ENCODE measurements at places on chromosomes 5 and 9.

GRCh38 chr5:127892467-127893207, 189.4 kb downstream of the CCDC192 start:
- no peak for DNase-seq

- DNase-seq = no peak
Observed at GRCh38 chr9:110041452-110041851, 166.5 kb downstream of the C9orf152 start.

- DNase-seq = no peak
Observed at GRCh38 chr9:38017885-38018186, 51.2 kb downstream of the SHB start.

- DNase-seq = peak; percentile 30
Observed at GRCh38 chr5:163910226-163910625, 404.8 kb downstream of the MAT2B start.

DNA sequence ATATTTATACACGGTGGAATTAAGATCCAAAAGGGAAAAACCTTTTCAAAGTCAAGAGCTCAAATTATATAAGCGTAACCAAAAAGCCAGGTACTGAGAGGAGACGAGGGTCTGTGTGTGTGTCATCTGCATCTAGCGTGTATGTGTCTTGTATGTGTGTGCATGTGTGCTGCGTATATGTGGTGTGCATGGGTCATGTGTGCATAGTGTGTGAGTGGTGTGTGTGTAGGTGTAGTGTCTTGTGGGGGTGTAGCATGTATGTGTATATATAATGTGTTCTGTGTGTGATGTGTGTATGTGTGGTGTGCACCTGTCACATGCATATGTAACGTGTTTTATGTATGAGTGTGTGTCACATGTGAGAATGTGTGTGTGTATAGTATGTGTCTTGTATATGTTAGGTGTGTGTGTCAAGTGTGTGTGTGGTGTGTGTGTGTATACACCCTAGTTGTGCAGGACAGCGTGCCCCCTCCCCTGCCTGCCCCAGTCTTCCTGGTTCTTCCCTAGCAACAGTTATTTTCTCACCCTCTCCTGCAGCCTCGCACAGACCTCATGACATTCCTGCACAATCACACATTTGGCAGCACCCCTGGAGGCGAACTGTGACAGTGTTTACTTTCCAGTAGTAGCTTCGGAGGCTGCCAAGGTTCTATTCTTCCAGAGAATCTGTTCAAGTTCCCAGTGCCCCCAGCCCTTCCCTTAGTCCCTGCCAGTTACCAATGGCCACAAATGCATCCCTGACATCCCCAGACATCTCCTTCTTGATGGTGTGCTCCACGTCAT, 27.1 kb upstream of the TNIP1 start:
- DNase-seq = no peak

DNA sequence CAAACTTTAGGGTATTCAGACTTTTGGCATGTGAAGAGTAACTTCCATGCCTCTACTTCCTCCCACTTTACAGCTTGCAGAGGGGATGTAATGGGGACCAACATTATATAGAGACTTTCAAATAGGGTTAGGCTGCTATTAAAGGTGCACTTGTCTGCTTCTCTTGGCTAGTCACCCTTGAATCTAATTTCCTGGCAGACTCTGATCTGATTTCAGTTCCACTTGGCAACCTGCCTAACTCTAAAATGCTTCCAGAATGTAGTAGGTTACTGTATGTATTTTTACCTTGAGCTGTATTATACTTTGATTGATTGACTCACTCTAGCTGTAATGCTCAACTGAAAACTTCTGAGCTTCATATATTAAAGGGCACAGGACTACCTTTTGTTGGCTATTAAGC, 693.4 kb downstream of the KCTD16 start:
- DNase-seq = no peak

- DNase-seq = peak; percentile 62
Observed at GRCh38 chr5:138028971-138029365, 3.9 kb downstream of the FAM13B start.

DNA sequence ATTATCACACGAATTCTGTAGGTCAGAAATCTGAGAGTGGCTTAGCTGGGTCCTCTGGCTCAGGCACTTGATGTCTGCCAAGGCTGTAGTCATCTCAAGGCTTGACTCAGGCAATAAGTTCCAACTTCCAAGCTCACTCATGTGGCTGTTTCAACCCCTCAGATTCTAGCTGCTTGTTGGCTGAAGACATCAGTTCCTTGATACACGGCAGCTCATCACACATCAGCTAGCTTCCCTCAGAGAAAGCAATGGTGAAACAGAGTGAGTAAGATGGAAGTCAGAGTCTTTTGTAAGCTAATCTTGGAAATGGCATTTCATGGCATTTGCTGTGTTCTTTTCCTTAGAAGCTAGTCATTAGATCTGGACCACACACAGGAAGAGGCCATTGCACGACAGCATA, 204.2 kb upstream of the PTGER4 start:
- DNase-seq = no peak

GRCh38 chr5:115702025-115702424, 76.2 kb upstream of the TMED7 start:
- DNase-seq = no peak

- DNase-seq = peak; percentile 63
Observed at GRCh38 chr9:5052838-5053237, 67.8 kb downstream of the JAK2 start.

DNA sequence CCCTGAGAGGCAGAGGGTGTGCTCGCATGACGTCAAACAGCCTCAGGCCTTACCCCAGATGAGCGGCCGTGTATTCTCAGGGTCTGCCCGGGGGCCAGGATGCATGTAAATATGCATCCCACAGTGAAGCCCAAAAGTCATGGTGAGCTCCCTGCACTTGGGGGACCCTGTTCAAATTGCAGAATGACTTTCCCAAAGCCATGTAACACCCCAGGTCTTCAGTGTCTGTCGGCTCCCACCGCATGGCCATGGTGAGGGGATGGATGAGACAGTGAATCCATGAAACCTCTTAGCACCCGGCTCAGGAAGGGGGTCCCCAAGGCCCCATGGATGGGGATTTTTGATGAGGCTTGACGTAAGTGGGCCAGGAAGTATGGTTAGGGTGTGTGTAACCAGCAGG, 9.3 kb upstream of the COL5A1 start:
- no peak for DNase-seq

GRCh38 chr5:54905246-54905795, 80.1 kb downstream of the ESM1 start:
- no peak for DNase-seq

- no peak for DNase-seq
Observed at GRCh38 chr5:141186897-141187512, at the start of gene PCDHB9. TSS of gene PCDHB9 (plus strand) at chr5:141187161. CDS start at chr5:141187319, 158 bp downstream.

DNA sequence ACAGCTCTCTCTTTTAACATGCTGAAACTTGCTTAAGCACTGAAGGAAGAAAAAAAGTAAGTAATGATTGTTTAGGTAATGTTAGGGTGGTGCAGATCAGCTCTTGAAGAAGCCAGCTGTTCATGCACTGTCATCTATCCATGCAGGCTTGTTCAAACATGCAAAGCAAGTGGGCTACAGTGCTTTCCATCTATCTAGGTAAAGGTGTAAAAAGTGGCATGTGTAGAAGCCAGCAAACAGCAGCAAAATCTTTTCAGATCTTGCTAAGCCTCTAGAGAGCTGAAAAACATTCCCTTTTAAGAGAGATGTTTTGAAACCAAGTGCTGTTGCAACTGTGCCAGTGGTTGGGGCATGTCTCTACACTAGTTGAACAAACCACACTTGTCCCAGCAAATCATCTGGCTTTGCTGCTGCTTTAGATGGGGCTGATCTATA, 214.4 kb downstream of the EFNA5 start:
- DNase-seq = no peak

GRCh38 chr5:127358740-127359139, 68.1 kb downstream of the MEGF10 start:
- no peak for DNase-seq

DNA sequence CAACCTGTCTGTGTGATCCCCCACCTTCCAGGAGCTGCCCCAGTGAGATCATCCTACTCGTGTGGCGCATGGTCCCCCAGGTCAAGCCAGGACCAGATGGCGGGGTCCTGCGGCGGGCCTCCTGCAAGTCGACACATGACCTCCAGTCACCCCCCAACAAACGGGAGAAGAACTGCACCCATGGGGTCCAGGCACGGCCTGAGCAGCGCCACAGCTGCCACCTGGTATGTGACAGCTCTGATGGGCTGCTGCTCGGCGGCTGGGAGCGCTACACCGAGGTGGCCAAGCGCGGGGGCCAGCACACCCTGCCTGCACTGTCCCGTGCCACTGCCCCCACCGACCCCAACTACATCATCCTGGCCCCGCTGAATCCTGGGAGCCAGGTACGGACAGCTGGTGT, 43.7 kb downstream of the RGS3 start:
- no peak for DNase-seq

- peak; percentile 65 for DNase-seq
Observed at GRCh38 chr5:143418140-143418866, 14.8 kb upstream of the NR3C1 start.

- peak; percentile 43 for DNase-seq
Observed at GRCh38 chr5:141878186-141878710, at the start of gene PCDH1. TSS of gene PCDH1 (minus strand) at chr5:141878410. CDS start at chr5:141878262, 148 bp downstream.

DNA sequence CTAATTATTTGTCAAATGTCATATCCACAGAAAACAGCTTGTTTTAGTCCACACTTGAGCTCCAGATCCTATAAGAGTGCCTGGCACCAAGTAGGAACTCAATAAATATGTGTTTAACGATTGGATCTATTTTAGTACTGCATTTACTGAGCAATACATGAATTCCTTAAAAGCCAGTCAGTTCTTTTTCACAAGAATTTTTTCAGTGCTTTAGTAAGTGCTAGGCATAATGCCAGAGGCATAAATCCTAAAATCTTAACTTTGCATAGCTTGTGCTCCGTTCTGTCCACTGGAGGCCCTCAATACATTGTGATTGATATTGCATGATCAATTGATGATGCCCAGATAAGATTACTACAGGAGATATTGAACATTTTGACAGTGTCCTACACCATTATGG, 67.3 kb upstream of the PCSK5 start:
- no peak for DNase-seq

DNA sequence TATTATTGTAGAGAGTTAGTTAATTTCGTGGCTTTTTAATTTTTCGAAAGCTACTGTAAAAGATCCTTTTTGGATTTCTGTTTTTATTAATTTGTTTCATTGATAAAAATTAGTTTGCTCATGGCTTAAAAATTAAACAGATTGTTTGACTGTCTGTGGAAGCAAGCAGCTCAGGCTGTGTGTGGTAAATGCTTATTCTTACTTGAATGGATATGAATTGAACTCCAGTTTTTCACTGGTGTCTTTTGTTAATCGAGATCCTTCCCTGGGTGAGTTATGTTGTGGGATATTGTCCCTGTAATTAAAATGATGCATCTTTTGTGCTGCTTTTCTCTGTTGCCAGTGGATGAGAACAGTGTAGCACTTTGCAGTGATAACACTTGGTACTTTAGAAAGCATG, 75.3 kb downstream of the PIK3R1 start:
- DNase-seq = no peak

DNA sequence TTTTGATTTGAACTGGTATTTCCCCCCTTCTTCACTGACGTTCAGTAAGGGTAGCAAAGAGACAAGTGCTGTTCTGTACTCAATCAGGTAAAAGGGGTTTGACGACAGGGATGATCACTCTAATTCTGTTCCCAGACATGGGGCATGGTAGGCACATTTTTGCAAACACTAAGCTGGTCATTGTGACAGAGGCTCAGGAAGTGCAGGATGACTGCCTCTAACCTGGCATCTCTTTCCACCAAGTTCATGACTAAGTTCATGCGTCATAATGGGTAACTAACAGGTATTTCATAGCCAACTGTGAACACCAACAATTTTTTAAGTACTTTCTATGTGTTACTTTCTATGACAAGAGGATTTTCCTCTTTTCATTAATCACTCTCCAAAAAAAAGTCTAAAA, 166.5 kb downstream of the MAPKAP1 start:
- no peak for DNase-seq

DNA sequence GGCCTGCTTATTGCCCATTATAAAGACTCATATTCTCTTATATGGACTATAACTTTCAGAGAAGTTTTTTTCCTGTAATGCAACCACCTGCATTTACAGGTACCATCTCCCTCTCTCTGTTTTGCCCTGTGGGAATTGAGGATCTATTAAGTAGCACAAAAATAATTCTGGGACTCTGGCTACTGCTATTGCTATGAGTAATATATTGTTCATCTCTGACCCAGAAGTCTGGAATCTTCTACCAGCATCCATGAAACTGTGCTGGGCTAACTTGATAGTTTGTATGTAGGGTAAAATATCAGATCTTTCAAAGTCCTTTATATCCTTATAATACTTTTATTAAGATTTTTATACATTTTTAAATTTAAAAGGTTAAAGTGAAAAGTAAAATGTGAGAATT, 607.2 kb downstream of the EFNA5 start:
- no peak for DNase-seq

GRCh38 chr9:95077053-95077765, 240.3 kb downstream of the FANCC start:
- DNase-seq = no peak

GRCh38 chr5:110973510-110973909, 98.0 kb upstream of the TSLP start:
- DNase-seq = no peak

DNA sequence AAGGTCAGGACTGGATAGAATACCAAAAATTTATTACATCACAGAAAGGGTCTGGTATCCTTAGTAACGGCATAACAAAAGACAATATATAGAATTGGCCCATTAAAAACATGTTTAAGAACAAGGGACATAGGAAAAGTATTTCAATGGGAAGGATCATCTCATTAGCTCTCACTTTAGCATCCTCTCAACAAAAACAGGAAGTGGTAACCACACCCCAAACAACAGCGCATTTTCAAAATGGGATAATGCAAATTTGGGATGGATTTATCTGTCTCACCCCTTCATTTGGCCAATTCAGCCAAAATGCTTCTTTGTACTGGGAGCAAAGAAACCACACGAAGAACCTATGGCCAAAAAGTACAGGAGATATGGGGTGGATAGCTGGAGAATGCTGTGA, 9.8 kb upstream of the UGT3A1 start:
- no peak for DNase-seq

DNA sequence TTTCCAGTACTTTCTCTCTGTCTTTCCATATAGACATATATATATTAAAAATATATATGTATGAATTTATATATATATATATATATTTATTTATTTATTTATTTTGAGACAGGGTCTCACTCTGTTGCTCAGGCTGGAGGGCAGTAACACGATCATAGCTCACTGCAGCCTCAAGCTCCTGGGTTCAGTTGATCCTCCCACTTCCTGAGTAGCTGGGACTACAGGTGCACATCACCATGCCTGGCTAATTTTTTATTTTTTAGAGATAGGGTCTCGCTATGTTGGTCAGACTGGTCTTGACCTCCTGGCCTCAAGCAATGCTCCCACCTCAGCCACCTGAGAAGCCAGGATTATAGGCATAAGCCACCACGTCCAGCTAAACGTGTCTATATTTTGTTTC, 210.1 kb downstream of the CD180 start:
- DNase-seq = no peak

DNA sequence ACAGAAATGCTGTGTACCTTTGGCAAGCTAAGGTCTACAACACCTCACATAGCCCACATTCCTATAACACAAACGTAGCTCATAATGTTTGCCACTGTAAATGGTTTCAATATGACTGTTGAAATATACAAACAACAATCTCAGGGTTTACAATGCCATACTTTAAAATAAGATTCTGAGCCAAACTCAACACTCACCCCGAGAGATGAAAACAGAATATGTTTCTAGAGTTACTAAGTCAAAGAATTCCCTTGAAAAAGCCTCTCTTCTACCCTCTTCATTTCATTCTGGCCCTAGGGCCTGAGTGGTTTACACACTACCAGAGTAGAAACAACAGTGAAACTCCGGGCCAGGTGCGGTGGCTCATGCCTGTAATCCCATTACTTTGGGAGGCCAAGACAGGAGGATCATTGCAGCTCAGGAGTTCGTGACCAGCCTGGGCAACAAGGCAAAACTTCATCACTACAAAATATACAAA, 72.6 kb downstream of the MYO10 start:
- DNase-seq = no peak
